ENCODE measurements at places on chromosomes 5 and 9.
A peak's percentile ranks its signal among the peaks of the same experiment; 100 is the strongest.

DNA sequence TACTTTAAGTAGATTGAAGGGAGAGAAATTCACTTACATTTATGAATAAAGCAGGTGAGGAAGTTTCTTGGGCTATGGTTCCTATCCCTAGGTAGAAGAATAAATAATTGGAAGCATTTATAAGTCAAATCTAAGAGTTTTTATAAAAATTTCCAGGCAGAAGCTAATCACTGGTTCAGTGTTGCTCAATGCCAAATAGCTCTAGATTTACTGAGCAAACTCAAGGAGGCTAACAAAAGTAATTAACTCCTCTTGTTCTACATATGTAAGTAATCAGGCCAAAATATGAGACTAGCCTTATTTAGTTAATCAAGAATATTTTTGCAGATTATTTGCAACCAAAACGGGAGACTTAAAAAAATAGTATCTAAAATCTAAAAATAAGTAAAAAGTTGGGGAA, 472.3 kb downstream of the PLK2 start:
- DNase-seq = no peak

GRCh38 chr5:96288845-96289185, 144.2 kb downstream of the PCSK1 start:
- DNase-seq = no peak

DNA sequence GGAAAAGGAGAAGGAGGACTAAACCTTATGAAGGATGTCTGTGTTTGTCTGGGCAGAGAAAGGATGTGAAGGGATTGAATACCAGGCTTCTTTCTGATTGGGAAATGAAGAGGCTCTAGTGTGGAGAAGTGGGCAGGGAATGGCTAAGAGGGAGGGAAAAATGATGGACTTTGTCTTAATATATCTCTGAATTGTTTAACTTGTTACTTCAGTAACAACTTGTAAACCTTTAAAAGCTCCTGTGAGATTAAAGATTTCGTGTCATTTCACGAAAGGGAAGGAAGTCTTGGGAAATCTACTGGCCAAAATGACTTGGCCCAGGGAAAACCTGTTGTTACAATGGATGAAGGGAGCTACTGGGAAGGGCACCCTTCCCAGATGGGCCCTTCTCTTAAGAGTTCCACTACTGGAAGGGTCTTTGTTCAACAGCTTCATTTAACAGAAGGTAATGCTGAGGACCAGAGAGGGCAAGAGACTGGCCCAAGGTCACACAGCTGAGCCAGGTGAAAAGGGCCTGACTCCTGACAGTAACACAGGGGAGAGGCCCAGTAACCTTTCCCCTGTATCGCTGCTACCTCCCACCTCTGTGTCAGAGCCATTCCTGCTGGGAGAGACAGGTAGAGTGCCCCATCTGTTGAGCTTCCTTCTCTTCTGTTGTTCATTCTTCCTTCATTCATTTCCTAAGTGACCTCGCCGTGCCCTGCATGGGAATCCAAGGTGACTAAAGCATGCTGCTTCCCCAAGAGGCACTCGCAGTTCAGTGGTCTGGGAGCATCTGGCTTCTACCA, 5.1 kb upstream of the TCOF1 start:
- no peak for DNase-seq

DNA sequence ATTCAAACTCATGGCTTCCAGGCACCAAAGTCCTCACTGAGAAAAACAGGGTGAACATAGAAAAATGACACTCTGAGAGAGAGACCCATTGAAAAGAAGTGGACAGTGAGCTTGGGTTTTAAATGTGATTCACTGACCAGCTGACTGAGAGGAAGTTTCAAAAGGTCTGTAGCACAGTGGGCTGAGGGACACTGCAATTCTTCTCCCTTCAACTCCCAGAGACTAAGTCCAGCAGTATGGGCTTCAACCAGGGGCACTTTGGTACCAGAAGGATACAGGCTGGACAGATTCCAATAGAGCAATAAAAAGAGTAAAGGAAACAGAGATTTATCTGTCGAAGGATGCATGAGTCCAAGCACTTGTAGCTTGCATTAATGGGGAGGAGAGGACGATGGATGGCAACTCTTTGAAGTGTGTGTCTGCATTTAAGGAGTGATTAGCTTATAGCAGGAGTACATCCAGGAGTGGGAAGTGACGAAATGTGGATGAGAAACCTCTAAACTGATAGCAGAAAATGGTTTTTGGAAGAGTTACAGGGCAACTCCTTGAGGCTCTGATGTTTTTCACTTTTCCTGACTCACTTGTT, 117.0 kb upstream of the ANKRD55 start:
- DNase-seq = no peak

DNA sequence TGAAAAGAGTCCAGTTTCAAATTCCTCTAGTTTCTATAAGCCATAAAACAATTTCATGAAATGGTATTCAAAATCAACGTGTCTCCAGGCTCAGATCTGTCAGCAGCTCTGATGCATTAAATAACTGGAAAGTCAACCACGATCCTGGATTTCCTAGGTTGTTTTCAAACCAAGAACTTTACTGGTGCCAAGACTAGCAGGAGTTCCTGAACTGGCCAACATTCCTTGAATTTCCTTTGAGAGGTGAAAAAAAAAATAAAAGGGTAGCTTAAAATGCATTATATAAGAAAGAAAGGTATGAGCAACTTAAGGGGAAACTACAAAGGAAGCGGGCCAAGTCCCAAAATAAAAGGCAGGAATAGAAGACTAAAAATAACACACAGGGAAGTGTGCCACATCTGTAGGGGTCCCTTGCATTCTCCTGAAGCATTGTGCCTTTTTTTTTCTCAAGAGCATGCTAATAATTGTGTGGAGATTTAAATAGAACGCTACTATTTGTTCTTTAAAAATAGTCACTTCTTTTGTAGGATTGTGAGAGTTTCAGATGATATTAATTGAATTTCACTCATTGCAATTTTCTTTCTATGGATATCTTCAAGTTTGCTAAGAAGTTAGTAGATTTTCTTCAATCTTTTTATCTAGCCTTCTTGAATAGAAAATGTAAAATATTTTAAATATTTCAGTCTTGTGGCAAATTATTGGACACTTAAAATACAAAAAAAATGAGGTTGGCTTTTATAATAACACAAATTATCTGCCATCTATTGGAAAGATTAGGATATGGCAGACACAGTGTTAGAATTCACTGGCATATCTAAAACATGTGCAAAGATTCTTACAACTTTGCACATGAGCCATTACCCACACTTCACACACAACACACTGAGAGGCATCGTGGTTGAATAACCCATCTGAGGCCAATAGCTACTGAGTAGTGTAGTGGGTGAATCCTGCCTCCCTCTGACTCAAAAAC, 15.3 kb downstream of the ESM1 start:
- DNase-seq = no peak

GRCh38 chr5:96734871-96735325, 72.7 kb downstream of the CAST start:
- no peak for DNase-seq

GRCh38 chr5:103098993-103099392, 20.9 kb downstream of the GIN1 start:
- DNase-seq = no peak

DNA sequence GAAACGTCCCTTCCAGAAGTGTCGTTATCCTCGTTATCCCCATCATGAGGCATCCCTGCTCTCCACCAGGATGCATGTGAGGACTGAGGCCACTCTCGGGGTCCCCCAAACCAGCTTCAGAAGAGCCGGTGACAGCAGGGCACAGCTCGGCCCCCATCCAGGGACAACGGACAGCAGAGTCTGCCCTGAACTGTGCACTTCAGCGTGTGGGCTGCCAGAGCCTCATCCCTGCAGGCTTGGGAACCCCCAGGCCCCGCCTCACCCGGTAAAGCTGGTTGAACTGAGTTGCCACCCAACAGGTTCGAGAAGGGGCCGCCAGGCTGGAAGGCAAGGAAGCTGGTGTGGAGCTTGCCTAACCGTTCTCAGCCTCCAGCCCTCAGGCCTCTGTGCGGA, 710 bp upstream of the CARD9 start:
- DNase-seq = no peak

- DNase-seq = no peak
Measured at GRCh38 chr5:111383288-111383970, 128.9 kb downstream of the STARD4 start.

DNA sequence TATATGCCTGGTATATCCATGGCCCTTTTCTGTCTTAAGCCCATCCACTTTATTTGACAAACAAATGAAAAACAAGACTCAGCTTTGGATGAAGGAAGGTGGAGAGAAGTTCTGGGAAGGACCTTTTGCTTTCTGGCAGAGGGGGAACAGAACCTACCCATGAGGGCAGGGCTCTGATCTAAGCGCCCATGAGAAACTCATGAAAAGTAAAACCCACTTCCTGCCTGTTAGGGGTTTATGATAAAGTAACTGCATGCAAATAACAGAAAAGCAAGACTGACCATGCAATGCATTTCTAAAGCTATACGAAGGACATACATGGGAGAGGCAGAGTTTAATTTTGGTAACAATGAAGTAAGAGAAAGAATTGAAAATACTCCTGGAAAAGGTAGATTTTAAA, 181.9 kb upstream of the ADRA1B start:
- DNase-seq = no peak

GRCh38 chr9:133534346-133535291, at the start of gene ADAMTSL2:
TSS of gene ADAMTSL2 (plus strand) at chr9:133534704. CDS start at chr9:133536713, 2,009 bp downstream.
- DNase-seq = peak; percentile 38

GRCh38 chr9:110187126-110187525, 20.8 kb downstream of the C9orf152 start:
- no peak for DNase-seq

GRCh38 chr5:179967489-179967888, 59.8 kb upstream of the TBC1D9B start:
- no peak for DNase-seq

Measured in NCI-H2081 treated with DMSO at 0.1 percent for 48 hours (cell line).